ENCODE measurements at places on chromosomes 12 and 14. TPM values are rescaled to one million over a fixed set of nuclear protein-coding genes. Genes with fewer than 3 reads are reported as not detected.

Gene DIO3
- total RNA-seq = 0.17 TPM

Gene BDKRB2
- 0.19 TPM for total RNA-seq

Gene CABP1
- 0.08 TPM for total RNA-seq

Gene NXPH4
- not detected for total RNA-seq

Gene VDR
- 0.42 TPM for total RNA-seq

Gene GPR137C
- total RNA-seq = 0.25 TPM

Gene CPNE8
- total RNA-seq = 4.2 TPM

Gene RPL10L
- not detected for total RNA-seq

Gene PLEKHG3
- 14.7 TPM for total RNA-seq

DNA sequence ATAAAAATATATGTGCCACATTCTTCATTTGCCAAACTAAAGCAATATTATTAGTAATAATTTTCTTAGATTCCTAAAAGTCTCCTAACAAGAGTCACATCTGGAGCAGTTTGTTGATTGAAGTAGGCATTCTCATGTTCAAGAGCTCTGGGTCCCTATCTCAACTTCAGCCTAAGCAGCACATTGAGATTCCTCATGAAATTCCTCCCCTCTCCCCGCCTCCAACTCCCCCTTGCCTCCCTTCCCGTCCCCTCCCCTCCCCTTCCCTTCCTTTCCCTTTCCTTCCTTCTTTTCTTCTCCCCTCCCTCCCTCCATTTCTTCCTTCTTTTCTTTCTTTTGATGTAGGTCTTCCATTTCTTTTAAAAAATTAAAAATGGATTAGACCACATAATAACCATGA is 48.7 kb upstream of the NAV3 start:
- H3K27ac ChIP-seq = no peak overlapping the region
- no peaks in the 10 kb centered on the region for H3K27me3 ChIP-seq
- no peak overlapping the region for H3K4me3 ChIP-seq
- H3K36me3 ChIP-seq = no peaks in the 10 kb centered on the region
- DNase-seq = no peak

- H3K27me3 ChIP-seq = no peaks in the 10 kb centered on the region
- H3K4me1 ChIP-seq = no peaks in the 10 kb centered on the region
- DNase-seq = no peak
- H3K4me3 ChIP-seq = no peak overlapping the region
Observed at GRCh38 chr14:22303589-22304195, 285.3 kb downstream of the DAD1 start.

DNA sequence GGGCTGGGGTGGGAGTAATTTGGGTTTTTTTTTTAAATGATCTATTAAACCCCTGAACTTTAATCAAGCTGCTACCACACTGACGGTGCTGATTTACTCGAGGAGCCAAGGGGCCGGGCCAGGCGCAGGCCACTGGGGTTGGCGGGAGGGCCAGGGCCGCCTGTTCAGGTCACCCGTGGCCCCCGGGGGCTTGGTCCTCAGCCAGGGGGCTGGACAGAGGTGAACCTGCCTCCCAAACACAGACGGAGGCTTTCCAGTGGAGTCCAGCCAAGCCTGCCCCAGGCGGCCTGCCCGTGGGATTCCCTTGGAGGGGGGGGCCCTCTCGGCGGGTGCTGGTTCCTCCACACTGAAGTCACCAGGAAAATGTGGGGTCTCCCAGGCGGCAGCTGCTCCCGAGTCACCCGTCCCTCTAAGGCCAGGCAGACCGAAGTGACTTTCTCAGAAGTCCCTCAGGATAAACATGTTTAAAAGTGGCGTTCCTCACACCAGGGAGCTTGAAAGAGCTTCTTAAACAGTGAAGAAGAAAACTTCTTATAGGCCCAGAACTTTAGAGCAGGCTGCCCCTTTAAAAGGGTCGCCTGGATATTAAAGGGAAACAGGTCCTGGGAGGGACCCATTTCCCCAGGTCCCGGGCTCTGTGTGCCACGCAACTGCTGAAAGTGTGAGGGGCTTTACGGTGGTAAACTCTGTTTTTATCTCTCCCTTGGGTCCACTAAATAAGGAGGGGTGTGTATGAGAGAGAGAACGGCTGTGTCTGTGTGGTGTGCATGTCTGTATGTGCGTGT is 167.2 kb upstream of the GSC start:
- no peaks in the 10 kb centered on the region for H3K27me3 ChIP-seq
- no peak overlapping the region for H3K27ac ChIP-seq
- DNase-seq = no peak
- H3K36me3 ChIP-seq = no peaks in the 10 kb centered on the region
- H3K4me3 ChIP-seq = no peak overlapping the region

DNA sequence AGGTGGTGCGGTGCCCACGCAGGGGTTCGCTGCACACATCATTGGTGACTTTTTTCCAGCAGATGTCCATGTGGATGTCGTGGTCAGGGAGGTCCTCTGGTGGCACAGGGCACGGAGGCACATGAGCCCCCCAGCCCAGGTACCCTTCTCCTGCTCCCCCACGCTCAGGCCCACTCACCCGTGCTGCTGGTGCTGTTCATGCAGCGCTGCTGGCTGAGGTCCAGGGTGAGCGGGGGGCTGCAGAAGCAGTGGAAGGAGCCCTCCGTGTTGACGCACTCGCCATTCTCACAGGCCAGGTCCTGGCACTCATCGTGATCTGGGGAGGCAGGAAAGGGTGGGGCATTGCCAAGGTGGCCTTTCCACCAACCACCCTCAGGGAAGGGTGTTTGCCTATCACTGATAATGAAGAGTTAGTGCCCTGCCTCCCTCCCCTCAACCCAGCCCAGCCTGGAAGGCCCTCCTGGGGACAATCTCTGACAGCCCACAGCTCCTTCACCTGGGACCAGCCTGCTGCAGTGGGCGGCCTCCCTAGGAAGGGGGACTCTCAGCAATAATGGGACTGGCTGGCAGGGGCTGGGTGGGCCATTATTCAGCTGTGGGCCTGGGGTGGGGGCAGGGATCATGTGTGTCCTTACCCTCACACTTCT is 9.8 kb downstream of the ISCA2 start:
- H3K27me3 ChIP-seq = no peaks in the 10 kb centered on the region
- H3K27ac ChIP-seq = no peak overlapping the region
- no peaks in the 10 kb centered on the region for H3K4me1 ChIP-seq

DNA sequence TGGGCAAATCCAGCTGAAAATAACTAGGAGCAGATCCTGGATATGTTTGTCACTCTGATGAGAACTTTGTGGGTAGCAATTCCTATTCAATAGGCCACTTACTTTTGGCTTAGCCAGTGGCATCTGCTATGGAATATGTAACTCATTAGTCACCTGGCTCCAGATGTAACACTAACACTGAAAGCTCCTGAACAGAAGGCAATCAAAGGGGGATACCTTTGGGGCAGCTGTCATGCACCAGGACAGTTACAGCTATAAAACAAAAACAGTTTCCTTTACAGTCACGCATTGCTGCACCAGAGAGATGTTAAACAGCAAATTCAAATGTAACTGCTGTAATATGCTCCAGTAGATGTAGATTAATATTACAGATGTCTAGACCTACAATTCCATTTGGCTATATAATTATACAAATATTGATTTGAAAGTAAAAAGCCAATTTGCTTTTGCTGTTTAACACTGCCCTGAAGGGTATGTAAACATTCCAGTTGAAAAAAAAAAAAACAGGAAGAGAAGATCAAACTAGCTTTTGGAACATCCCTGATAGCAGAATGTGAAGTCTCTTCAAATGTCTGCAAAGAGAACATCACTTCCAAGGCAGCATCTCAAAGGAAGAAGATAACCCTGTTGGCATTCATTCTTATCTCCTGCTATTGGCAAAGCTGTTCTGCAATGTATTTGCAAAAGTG is 18.4 kb downstream of the RACGAP1 start:
- peaks cover 2% of the 10 kb centered on the region for H3K36me3 ChIP-seq
- H3K27ac ChIP-seq = no peak overlapping the region
- no peak for DNase-seq

DNA sequence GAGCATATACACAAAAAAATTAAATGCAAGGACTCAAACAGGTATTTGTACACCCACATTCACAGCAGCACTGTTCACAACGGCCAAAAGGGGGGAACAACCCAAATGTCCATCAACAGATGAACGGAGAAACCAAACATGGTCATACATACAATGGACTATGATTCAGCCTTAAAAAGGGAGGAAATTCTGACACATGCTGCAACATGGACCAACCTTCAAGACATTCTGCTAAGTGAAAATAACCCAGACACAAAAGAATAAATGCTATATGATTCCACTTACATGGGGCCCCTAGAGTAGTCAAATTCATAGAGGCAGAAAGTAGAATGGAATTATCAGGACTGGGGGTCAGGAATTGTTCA is 29.5 kb downstream of the ACTN1 start:
- no peak overlapping the region for H3K4me3 ChIP-seq
- no peaks in the 10 kb centered on the region for H3K27me3 ChIP-seq
- H3K36me3 ChIP-seq = no peaks in the 10 kb centered on the region
- no peak overlapping the region for H3K27ac ChIP-seq

GRCh38 chr12:55830601-55831446 is 1.4 kb upstream of the DNAJC14 start:
- H3K27ac ChIP-seq = peak overlapping the region; percentile 94
- peak; percentile 79 for DNase-seq
- peaks cover 37% of the 10 kb centered on the region for H3K4me1 ChIP-seq
- H3K4me3 ChIP-seq = peak overlapping the region; percentile 84

DNA sequence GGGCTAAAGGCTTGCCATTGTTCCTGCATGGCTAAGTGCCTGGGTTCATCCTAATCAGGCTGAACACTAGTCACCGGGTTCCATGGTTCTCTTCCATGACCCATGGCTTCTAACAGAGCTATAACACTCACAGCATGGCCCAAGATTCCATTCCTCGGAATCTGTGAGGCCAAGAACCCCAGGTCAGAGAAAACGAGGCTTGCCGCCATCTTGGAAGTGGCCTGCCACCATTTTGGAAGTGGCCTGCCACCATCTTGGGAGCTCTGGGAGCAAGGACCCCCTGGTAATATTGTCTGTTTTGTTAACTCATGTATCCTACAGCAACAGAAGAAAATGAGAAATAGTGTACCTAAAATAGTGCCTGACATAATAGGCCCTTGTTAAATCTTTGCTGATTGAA is 92.7 kb downstream of the ADAMTS20 start:
- no peaks in the 10 kb centered on the region for H3K36me3 ChIP-seq
- no peaks in the 10 kb centered on the region for H3K27me3 ChIP-seq
- no peak for DNase-seq
- H3K4me3 ChIP-seq = no peak overlapping the region
- H3K4me1 ChIP-seq = no peaks in the 10 kb centered on the region

- no peak for DNase-seq
- H3K27ac ChIP-seq = no peak overlapping the region
- H3K4me3 ChIP-seq = no peak overlapping the region
- no peaks in the 10 kb centered on the region for H3K36me3 ChIP-seq
Observed at GRCh38 chr12:92049403-92049802, 96.2 kb downstream of the BTG1 start.

DNA sequence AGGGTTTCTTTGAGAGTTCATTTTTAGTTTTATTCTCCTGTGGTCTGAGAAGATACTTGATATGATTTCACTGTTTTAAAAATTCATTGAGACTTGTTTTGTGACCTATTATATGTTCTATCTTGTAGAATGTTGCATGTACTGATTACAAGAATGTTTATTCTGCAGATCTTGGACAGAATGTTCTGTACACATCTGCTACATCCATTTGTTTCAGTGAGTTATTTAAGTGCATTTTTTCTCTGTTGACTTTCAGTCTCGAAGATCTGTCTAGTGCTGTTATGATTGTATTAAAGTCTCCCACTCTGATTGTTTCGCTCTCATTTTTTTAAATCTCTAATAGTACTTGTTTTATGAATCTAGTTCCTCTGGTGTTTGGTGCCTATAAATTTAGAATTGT is 1319.8 kb downstream of the TMEM121 start:
- no peak for DNase-seq
- H3K4me1 ChIP-seq = peaks cover 12% of the 10 kb centered on the region
- no peaks in the 10 kb centered on the region for H3K27me3 ChIP-seq

- H3K4me3 ChIP-seq = no peak overlapping the region
- no peaks in the 10 kb centered on the region for H3K36me3 ChIP-seq
- no peak for DNase-seq
- no peak overlapping the region for H3K27ac ChIP-seq
- H3K4me1 ChIP-seq = peaks cover 7% of the 10 kb centered on the region
Observed at GRCh38 chr12:19846574-19846973, 407.3 kb downstream of the AEBP2 start.

GRCh38 chr12:27396216-27396815 is 50.2 kb upstream of the SMCO2 start:
- H3K27ac ChIP-seq = no peak overlapping the region
- H3K4me1 ChIP-seq = no peaks in the 10 kb centered on the region
- no peaks in the 10 kb centered on the region for H3K36me3 ChIP-seq
- H3K4me3 ChIP-seq = no peak overlapping the region

DNA sequence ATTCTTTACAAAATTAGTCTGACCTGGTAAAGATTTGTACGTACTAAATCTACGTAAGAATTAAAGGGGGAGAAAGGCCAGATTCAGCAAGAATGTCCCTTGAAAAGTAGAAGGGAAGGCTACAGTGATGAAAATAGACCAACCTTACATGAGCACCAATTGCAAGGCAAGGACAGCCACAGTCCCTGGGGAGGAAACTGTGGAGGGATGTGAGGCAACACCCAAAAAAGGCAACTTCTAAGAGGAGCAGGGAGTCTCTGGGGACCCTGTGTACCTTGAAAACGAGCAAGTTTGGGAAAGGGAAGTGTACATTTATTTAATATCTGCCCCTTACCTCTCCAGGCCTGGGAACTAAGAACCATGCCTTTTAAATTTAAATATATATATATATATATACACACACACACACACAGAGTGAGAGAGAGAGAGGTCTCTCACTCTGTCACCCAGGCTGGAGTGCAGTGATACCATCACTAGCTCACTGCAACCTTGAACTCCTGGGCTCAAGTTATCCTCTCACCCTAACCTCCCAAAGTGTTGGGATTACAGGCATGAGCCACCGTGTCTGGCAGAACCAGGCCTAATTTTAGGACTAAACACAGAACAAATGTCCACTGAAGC is 56.4 kb downstream of the TMCC3 start:
- no peak overlapping the region for H3K4me3 ChIP-seq
- DNase-seq = no peak
- no peaks in the 10 kb centered on the region for H3K36me3 ChIP-seq
- H3K27me3 ChIP-seq = no peaks in the 10 kb centered on the region
- H3K4me1 ChIP-seq = no peaks in the 10 kb centered on the region

Data from liver (tissue), 10 donors.